ENCODE measurements at places on chromosomes 3 and 15.

DNA sequence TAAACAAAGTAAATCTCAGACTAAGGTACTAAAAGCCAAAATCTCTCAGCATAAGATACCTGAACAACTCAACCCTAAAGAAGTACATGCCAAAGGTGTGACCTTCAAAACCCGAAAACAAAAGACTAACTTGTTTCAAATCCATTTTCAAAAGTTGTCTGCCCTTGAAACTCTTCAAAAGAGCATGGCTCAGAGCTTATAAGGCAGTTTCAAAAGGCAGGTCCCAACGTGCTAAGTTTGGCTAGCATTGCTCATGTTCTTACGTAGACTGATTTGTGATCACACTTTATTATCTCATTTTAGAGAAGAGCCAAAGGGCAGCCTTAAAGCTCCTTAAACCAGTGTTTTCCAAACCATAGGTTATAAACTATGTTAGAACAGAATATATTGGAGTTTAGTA is 112.2 kb downstream of the FEZF2 start:
- DNase-seq = no peak

- DNase-seq = no peak
Measured at GRCh38 chr15:33701304-33701696, 267.0 kb upstream of the CHRM5 start.

GRCh38 chr3:148755570-148755969 is 57.9 kb downstream of the AGTR1 start:
- no peak for DNase-seq

DNA sequence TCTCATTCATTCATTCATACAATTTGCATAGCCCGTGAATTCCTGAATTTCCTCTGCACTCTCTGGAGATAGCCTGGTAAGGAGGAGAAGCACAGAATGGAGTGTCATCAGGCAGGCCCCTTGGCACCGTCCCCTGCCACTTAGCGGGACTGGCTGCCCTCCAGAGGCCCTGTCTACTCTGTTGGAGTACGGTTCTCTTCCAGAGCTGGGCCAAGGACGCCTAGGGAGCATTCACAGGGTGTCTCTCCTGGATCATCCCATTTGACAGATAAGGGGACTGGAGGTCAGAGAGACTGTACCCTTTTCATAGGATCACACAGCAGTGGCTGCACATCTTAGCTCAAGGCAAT is 48.0 kb downstream of the PTH1R start:
- no peak for DNase-seq

DNA sequence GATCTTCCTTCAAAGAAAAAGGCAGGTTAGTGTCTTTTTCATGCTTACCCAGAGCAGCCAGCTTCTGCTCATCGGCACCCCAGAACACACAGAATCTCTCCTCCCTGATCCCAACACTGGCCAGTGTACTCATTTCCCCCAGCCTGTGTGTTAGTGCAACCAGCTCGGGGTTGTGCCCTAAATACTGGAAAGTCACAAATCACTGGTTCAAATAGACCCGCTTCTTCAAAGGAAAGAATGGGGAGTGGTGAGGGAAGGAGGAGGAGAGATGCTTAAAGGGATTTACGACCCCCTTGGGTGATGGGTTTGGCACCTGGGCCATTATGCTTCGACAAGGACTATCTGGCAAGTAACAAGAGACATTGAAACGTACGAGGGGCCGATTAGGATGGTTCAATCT is 114.0 kb downstream of the FOXB1 start:
- DNase-seq = no peak

DNA sequence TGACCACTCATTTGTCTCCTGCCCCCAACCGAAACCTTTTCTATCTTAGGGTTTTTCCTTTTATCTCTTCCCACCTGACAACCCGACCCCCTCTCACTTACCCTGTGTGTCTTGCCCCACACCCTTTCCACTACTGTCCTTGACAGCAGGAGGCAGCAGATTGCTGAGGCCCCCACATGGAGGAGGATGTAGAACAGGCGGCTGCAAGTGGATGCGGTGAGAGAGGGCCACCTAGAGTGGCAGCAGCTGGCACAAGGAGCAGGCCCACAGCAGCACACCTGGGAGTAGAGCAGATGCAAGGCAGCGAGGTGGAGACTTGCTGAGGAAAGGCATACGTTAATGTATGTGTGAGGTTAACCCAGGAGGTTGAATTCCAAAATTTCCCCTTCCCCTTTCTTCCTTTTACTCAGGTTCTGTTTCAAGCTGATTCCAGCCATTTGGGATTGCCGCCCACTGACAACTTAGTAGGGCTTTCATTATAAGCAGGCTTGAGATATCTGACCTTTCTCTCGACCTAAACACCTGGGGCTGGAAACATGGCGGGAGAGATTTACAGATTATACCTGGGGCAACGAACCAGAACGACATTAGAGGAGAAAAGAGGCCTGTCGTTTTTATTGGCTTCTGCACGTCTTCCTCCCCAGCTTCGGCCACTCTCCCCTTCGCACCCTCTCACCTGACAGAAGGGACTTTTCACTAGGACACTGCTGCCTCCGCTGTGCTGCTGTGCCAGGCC is 643 bp downstream of the SERINC4 start:
- no peak for DNase-seq

DNA sequence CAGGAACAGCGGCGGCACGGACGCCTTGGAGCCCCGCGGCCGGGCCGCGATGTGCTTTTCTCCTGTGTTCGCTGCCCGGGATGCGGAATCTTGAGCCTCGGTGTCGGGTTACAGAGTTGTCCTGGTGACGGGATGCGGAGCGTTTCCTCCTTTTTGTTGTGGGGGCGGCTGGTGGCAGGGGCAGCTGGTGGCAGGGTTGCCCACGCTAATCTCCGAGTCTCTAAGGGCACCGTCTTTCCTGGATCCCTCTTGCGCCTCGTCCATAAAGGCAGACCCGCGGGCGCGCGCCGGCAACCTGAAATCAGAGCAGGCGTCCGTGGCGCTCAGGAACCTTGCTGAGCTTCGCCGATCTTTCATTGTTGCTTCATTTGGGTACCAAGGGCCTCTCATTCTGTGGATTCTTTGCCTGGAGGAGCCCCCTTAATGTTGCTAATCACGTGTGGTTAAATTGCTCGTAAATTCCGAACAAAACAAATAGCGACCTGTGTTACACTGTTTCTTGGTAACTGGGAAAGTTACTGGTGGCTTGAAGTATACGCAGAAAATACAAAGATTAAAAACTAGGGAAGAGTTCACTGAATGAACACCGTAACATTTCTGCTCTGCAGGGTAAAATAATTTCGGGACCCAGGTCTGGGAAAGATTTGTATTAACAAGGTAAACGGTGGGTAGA is 844 bp upstream of the PFN2 start:
- no peak for DNase-seq

GRCh38 chr15:20352241-20353200 is 189.1 kb downstream of the GOLGA6L6 start:
- DNase-seq = no peak

DNA sequence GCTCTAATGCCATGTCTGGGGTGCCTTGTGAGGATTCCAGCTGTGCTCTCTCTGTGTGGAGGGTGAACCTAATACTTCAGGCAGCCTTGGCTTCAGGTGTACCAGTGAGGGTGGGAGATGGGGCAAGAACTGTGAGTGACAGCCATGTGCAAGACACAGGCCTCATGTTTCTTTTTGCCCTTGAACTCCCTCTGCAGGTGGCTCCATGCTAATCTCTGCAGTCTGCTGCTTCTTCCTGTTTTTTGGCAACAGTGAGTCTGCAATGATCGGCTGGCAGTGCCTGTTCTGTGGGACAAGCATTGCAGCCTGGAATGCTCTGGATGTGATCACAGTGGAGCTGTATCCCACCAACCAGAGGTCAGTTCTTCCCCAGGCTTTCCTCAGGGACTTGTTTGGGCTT is 189.3 kb downstream of the SV2B start:
- no peak for DNase-seq

GRCh38 chr15:58746174-58746573 is 3.3 kb downstream of the ADAM10 start:
- DNase-seq = no peak

- DNase-seq = no peak
Measured at GRCh38 chr3:21256932-21257331, 494.1 kb downstream of the ZNF385D start.

GRCh38 chr15:24772686-24773373 is 97.3 kb downstream of the NPAP1 start:
- peak; percentile 71 for DNase-seq

DNA sequence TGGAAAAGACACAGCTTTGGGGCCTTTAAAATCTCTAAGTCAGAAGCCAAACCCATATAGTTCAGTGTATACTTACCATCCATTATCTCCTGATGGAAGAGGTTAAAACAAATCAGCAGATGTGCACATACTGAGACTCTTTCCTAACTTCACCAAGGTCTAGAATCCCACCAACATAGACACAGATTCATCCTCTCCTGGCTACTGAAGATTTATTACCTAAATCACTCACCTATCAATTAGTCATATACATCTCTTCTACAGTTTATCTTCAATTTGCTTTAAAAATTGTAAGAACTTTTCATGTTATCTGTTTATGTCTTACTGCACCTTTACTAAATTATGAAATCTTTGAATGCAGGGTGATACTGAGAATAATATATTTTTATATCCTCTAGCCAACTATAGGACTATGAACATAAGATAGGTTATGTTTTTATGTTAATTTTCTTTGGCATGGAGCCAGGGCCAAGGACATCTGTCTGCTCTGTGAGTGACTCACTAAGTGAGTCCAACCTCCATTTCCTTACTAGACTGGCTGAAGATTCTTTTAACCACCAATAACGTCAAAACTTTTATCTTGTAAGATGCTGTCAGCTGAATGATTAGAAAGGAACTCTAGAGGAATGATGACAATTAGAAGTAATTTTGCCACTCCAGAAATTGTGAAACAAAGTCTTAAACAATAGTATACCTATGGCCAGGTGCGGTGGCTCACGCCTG is 397.6 kb downstream of the FOXP1 start:
- peak; percentile 91 for DNase-seq

DNA sequence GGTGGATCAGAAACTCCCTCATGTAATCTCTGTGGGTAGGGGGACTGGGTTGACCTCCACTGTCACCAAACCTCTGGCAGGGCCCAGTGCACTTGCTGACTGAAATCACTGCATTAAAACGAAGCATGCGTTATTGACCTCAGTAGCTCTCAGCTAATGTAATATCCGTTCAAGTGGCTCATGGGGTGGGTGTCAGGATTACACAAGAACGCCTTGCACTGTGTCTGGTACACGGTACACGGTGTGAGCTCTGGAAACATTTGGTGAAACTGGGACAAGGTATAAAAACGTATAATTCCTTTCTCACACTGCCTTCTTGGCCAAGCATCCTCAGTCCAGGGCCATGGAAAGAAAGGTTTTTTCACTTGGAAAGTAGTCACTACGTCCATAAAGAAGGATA is 11.9 kb downstream of the LRTM1 start:
- DNase-seq = no peak

GRCh38 chr15:40283615-40284300 is 894 bp upstream of the ANKRD63 start:
- no peak for DNase-seq

GRCh38 chr15:96889734-96890480 is 559.4 kb downstream of the NR2F2 start:
- DNase-seq = no peak

DNA sequence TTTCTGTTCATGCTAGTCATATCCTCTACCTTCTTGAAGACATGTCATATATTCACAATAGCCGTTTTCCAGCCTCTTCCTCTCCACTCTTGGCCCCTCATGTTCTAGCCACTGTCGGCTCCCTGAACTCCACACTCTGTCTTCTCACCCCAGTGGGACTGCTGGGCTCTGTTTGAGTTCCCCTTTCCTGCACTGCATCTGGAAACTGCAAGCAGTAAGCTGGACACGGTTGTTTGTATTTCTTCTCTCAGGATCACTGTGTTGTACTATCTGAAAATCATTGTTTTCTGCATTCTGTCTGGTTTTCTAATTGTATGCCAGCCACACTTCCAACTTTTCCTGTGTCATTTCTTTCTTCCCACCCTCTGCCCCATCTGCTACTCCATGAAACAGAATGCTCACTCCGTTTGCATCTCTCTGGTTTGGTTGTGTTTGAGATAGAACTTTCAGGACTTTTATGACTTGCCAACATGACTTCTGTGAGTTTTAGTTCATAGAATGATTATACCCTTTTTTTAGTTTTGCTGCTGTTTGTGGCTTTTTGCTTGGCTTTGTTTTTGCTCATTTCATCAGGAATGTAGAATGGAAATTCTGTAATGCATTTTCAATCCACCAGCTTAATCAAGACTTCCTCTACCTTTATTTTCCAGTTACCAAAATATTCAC is 192.3 kb downstream of the PLCL2 start:
- no peak for DNase-seq

DNA sequence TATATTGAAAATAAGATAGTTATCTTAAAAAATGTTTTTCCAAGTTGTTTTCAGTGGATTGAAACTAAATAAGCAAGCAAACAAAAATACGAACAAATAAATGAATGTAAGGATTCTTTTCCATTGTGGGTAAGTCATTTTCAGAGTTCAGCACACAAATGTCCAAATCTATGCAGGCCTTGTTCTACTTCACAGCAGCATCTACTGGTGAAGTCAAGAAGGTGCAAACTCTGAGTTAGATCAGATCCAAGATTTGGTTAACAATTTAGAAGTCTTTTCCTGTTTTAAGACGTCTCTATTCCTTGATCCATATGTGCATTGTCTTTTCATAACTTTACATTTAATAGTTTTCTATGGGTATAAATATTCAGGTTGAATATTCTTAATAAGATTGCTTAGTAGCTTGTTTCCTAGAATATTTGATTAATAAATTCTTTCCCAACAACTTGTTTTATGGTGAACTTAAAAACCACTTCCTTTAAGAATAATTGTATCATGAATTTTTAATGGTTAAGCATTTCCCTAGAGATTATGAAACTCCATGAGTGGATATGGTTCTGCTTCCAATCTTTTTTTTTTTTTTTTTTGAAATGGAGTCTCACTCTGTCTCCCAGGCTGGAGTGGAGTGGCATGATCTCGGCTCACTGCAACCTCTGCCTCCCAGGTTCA is 10.5 kb downstream of the PTX3 start:
- no peak for DNase-seq

GRCh38 chr3:8816106-8816505 is 46.7 kb upstream of the OXTR start:
- no peak for DNase-seq

DNA sequence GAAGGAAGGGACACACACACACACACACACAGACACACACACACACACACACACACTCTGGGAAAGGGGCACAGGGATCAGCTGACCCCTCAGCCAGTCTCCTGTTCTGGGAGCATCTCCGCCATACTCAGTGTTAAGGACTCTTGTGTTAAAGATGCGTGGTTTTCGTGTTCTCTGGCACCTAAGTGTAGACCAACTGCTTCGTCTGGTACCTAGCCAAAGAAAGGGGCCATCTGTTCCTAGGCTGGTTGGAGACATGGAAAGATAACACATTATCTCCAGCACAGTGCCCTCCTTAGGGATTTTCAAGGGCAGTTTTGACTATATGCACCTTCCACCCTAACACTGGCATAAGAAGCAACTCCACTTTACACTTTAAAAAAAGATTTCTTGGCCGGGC is 65.1 kb downstream of the EPHB1 start:
- no peak for DNase-seq

- no peak for DNase-seq
Measured at GRCh38 chr3:15602146-15602536, 596 bp downstream of the BTD start.

GRCh38 chr3:32453346-32453745 is 49.3 kb downstream of the CMTM6 start:
- DNase-seq = no peak

- DNase-seq = no peak
Measured at GRCh38 chr3:69182588-69183316, 60.4 kb upstream of the LMOD3 start.

GRCh38 chr15:63366451-63366850 is 15.2 kb downstream of the CA12 start:
- DNase-seq = no peak
